HCT116 (cell line): ENCODE measurements at places on chromosomes 11 and 22.

DNA sequence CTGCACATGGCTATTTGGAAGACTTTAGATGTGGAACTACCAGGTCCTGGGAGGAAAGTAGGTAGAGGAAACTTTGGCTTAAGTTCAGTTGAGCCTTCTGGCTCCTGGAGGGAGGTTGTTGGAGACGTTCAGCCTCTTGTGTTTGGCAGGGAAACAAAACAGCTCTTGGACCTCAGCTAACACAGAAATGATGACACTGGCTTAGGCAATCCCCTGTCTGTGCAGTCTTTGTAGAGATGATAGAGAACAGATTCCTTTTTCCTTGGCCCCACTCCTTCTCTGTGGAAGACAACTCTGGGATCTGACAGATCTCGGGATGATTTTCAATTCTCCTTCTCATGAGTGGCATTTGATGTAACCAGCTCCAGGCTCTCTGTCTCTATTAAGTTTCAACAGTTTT lies 428.5 kb downstream of the TMEM135 start:
- DNase-seq = no peak

DNA sequence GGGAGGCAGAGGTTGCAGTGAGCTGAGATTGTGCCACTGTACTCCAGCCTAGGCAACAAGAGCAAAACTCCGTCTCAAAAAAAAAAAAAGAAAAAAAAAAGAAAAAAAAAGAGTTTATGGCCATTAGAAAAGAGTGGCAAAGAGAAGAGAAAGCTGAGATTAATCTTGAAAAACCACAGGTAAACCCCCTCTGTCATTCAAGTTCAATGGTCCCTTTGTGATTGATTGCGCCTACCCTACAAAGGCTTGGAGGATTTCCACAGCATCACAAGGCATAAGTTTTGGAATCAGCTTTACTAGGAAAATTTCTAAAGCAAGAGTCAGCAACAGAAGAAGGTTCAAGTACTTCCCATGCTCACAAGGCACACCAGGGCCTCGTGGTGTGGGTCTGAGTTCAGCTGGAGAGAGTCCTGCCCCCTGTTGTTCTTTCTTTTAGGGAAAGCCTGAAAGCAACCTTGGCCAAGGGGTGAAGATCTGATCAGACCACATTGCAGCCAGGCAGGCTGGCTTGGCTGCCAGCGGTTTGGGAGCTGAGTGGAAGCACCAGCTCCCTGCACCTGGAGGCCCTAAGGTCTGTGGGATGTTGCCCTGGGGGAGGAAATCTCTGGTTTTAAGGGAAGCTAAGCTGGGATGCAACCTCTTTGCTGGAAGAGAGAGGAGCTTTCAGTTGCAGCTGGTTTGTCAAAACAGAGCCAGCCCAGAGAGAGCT lies 41.8 kb downstream of the SLN start:
- no peak for DNase-seq

DNA sequence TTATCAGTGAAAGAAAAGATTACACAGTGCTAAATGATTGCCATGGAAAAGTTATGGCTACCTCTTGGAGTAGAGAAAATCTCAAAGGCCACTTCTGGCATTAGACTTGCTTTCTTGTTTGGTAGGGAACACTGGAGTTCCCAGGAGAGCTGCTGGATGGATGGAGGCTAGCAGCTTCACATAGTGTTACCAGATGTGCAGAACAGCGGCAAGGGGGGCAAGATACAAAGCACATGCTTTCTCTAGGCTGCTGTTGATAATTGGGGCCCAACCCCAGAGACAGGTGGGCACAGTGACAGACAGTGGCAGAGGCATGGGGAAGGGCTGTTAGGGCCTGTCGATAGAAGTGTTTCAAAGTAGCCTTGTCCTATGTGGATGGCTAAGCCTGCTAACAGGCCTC lies 94.9 kb downstream of the DBX1 start:
- DNase-seq = no peak

DNA sequence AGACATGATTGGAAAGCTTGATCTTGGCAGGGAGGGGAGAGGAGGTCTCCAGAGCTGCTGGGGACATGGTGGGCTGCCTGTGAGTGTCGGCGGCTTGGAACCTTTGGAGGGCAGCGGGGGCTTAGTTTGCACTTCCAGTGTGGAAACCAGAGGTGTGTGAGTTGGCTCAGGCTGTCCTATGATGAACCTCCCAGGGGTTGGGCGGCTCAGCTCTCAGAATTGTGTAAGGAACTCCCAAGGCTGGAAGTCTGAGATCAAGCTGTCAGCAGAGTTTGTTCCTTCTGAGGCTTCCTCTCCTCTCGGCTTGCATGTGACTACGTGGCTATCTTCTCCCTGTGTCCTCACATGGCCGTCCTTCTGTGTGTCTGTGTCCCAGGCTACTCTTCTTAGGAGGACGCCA lies 87.9 kb upstream of the B3GAT1 start:
- DNase-seq = no peak

GRCh38 chr11:126914941-126915340 lies 85.6 kb downstream of the KIRREL3 start:
- no peak for DNase-seq

GRCh38 chr11:113574171-113574570 lies 99.0 kb upstream of the DRD2 start:
- DNase-seq = no peak

- DNase-seq = no peak
Observed at GRCh38 chr22:37171662-37172061, 16.4 kb downstream of the C1QTNF6 start.

- no peak for DNase-seq
Observed at GRCh38 chr11:74142624-74143023, 28.2 kb downstream of the C2CD3 start.

DNA sequence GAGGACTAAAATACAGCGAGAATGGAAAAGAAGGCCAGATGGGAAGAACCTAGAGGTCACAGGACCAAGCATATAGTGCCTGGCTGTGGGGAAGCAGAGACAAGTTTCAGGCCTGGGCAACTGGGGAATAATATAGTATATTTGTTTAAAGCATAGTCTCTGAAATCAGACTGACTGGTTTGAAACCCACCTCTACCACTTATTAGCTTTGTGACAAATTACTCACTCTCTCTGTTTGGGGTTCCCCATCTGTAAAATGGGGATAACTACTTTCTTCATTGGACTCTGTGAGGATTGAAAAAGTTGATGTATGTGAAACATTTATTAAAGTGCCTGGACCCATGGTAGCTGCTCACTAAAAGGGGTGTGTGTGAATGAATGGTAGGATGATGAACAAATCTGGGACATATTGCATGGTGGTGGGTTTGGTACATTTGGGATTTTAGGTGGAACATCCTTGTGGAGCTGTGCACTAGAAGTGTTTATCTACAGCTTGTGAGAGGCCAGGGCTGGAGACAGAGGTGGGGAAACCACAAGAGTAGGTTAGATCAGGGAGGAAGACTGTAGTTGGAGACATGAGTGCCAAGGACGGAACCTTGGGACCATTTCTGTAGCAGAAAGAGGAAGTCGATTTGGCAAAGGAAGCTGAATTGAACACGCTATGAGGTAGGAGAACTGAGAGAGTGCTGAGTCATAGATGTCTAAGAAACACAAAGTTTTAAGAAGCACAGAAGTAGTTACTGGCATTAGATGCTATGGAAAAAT lies 52.6 kb downstream of the SWAP70 start:
- no peak for DNase-seq

DNA sequence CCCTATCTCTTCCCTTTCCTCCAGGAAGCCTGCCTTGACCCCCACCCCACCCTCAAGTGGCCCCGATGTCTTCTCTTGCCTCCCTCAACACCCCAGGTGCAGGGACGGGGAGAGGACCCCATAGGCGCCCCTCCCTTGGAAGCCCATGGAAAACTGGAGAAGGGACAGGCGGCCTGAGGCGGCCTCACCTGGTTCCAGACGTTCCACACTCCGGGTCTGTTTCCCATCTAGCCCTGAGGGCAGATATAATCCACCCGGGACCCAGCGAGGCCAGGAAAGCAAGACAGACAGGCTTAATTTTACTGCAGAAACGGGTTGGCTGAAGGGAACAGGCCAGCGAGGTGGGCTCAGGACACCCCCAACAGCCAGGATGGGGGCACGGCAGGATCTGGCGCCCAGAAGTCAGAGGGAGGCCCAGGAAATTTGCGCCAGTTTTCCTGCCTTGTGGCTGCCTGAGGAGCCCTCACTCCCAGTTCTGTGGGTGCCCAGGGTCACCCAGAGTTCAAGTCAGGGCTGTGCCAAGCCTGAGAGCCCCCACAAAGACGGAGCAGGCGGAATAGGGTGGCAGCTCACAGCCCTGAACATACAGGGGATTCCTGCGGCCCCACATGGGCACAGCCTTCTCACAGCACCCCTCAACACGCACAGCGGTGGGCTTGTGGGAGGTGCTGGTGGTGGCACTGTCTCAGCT lies 3.0 kb upstream of the SIGIRR start:
- DNase-seq = no peak

- DNase-seq = no peak
Observed at GRCh38 chr11:59769111-59769510, 13.9 kb downstream of the STX3 start.

GRCh38 chr11:76823481-76824028 lies 37.2 kb upstream of the ACER3 start:
- peak; percentile 88 for DNase-seq

DNA sequence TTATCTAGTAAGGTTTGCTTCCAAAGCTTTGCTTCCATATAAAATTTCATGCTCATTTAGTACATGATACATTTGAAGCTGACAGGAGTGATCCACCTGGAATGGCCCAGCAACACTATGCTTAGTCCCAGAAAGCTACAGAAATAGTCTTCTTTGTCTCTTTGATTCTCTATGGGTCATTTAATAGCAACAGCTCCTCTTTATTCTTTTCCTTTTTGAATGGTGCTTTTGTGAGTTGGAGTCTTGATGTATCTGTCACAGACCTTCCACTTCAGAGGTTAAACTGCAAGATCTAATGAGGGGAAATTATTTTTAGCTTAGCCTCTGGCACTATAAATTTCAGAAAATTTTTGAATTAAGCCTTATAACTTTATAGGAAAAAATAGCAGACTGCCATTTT lies 509.5 kb downstream of the KCNA4 start:
- no peak for DNase-seq

DNA sequence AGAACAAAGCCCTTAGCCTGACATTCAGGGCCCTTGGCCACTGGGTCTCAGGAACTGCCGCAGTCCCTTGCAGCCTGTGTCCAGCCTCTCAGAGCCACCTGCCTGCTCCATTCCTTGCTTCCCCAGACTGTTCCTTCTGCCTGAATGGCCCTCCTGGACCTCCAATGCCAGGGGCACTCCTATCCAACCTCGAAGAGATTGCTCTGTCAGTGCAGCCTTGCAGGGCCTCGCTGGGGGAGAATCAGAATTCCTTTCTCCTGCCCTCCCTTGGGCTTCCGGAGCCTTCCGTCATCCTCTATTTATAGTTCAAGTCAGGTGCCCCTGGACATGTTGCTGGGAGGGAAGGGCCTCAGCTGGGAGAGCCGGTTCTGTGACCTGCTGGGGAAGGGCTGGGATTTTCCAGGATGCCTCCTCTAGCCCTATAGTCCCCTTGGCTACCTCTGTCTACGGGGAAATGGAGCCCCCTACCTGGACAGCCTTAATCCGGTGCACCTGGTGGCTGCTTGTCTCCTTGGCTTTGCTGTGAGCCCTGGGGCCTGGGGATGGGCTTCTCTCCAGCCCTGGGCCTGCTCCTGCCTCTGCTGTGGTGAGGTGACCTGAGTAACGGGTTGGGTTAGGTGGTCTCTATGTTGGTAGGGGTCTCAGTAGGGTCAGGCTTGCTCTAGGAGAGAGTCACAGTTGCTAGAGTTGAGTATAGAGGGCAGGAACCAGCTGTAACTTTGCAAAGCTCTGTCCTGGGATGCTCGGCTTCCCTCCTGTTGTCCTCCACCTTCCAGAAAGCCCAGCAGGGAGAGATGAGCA lies 45.9 kb upstream of the SYT7 start:
- no peak for DNase-seq

GRCh38 chr11:28618416-28618815 lies 510.2 kb downstream of the METTL15 start:
- no peak for DNase-seq

- DNase-seq = no peak
Observed at GRCh38 chr11:122127020-122127419, 11.0 kb upstream of the BLID start.

DNA sequence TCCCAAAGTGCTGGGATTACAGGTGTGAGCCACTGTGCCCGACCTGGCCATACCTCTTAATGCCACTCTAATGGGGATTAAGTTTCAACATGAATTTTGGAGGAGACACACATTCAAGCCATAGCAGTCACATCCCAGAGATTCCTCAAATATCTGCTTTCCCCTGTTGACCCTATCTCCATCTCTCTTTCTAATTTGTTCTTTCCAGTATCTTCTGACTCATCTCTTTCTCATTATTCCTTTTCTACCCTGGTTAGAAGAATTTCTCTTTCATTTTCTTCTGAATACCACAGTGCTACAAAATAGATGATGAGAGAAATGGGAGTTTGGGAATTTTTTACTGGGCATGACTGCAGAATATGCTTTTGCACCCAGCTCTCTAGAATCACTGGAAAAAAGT lies 5.1 kb downstream of the OR10V1 start:
- no peak for DNase-seq

DNA sequence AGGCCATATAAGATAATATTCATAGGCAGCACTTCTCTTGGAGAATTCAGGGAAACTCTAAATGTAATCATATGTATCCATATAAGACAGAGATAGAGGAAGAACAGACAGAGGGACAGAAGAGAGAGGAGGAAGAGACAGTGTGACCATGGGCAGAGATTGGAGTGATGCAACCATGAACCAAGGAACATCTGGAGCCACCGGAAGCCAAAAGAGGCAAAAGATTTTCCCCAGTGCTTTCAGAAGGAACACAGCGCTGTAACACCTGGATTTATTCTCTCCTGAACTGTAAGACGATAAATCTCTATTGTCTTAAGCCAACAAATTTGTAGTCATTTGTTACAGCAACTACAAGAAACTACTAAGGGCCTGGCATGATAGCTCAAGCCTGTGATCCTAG lies 57.7 kb downstream of the GAB2 start:
- no peak for DNase-seq

GRCh38 chr11:98561252-98561651 lies 459.5 kb upstream of the CNTN5 start:
- no peak for DNase-seq

DNA sequence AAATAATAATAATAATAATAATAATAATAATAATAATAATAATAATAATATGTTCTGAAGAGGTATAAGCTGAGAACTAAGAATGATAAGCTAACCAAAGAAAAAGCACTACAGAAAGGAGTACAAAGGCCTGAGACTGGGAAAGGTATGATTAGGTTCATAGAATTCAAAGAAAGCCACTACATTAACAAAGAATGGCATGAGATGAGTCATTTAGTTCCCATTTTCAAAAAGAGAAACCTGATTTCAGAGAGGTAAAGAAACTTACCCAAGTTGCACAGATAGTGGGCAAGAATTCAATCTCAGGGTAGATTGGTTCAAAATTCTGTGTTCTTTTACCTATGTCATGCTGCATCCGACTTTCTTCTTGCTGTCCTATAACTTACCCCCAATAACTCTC lies 350.9 kb downstream of the TTC28 start:
- DNase-seq = no peak

- no peak for DNase-seq
Observed at GRCh38 chr11:10617551-10617950, 49.1 kb upstream of the LYVE1 start.

- DNase-seq = no peak
Observed at GRCh38 chr11:15636521-15637089, 521.9 kb downstream of the INSC start.
